Stimulated activated CD8-positive, alpha-beta memory T cell treated with anti-CD3 and anti-CD28 coated beads, Interleukin-4, amount 100 ng/mL, for 4 hours (primary cell): ENCODE measurements at places on chromosomes 7 and 10.

GRCh38 chr7:157513162-157513621 is 176.4 kb downstream of the DNAJB6 start:
- DNase-seq = no peak

GRCh38 chr10:52757773-52758172 is 14.8 kb downstream of the MBL2 start:
- DNase-seq = no peak

- no peak for DNase-seq
Observed at GRCh38 chr7:2617325-2617905, 14.4 kb upstream of the TTYH3 start.

DNA sequence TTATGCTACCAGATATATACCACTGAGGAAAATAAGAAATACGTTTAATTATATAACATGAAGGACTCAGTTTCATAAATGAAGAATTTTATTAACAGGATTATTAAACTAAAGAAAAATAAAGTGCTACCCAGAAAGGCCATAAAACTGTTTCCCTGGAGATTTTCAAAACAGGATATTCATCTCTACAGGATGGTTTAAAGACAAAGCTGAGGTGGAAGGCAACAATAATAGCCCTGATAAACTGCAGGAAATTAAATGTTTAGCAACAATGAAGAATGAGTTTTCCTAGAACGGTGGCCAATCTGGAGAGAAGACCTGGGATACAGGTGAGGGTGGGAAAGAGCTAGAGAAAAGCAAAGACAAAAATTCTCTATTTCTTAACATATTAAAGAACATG is 11.9 kb downstream of the RHEB start:
- DNase-seq = no peak

DNA sequence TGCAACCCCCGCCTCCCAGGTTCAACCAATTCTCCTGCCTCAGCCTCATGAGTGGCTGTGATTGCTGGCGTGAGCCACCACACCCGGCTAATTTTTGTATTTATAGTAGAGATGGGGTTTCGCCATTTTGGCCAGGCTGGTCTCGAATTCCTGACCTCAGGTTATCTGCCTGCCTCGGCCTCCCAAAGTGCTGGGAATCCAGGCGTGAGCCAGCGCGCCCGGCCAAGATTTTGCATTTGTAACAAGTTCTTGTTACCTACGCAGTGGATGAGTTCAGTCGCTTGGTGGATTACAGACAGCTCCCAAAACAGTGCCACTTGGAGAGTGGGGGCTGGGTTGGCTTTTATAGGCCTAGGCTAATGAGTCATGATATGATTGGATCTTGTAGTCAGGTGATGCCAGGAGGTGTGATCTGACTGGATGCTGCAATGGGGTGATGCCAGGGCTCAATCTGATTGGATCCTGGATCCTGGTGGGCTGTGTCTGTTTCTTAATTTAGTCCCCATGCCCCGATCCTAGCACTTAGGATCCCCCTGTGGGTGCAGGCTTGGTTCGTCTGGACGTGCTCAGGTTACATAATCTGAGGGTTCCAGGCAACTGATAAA is 20.3 kb downstream of the SBDS start:
- no peak for DNase-seq

DNA sequence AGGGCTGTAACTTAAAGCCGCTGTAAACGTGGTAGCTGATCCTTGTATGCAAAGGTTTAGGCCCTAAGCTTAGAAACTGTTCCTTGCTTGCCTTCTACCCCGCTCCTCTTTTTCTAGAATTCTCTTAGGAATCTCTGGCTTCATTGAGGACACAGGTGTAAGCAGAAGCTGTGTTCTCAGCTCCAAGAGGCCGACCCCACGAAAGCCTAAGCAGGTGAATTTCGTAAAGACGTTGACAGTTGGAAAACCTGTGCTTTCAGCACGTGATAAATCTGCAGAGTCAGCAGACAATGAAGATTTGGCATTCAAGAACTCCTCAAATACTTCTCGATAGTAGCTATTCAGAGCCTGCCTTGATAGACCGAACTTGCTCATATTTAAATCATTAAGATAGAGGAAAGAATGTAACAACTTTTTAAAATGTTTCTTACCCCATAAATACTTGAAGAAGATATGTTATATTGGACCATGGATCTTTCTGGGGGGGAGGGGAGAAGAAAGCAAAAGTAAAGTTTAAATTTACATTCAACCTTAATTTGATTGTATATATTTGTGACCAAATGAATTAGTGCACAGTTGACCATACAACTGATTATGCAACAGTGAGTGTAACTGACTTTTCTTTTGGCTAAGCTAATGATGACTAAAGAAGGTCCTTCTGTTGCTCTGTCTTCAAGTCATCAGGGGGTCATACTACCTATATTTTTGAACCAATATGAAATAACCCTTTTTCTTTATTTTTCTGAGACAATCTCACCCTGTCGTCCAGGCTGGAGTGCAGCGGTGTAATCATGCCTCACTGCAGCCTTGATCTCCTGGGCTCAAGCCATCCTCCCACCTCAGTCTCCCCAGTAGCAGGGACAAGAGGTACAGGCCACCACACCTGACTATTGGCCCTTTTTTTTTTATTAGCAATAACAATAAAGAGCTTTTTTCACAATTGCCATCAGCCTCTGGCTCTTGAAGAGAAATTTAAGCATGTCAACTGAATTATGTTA is 1.2 kb upstream of the GDI2 start:
- DNase-seq = no peak

DNA sequence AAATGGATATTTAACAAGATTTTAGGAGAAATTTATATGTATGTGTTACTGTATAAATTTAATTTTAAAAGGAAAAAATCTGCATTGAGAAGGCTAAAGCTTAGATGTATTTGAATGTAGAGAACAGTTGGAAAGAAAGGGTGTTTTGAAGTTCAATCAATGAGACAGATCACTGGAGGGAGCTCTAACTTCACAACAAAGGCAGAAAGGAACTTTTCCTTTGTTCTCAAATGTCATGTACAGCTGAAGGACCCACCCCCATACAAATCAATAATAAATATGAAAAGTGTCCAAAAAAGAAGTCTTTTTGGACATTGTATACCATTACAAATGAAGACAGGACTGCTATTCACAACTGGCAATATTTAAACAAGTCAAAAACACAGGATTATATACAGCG is 403.4 kb downstream of the DNAJB9 start:
- DNase-seq = no peak

DNA sequence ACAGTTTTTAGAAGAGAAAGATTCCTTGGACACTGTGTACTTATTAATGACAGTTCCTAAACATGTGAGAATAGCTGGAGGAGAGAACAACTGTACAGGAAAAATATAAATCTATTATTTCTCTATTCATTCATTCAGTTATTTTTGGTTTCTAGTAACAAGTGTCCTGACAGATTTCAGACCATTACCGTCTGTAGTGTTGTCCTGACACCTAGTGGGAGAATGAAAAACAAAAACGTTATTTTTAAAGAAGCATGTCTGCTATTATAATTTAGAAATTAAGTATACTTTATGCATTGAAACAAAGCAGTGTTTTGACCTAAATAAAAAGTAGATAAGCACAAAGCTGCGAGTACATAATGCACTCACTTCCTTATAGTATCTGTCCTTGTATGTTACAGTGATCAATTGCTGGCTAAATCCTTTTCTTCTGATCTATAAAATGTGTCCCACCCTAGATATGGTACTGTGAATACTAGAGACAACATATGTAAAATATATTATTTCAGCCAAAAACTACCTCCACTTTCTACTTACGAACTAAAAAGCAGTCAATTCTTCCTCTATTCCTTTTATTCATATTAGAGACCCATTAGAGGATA is 575.6 kb downstream of the ARL4A start:
- no peak for DNase-seq

DNA sequence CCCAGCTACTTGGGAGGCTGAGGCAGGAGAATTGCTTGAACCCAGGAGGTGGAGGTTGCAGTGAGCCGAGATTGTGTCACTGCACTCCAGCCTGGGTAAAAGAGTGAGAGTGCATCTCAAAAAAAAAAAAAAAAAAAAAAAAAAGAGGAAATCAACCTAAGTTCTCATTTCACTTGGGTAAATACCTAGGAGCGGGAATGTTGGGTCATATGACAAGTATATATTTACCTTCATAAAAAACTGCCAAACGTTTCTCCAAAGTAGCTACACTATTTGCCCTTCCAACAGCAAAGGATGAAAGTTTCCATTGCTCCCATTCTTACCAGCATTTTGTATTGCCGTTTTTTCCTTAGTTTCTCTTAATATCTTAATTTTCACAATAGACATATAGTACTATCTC is 9.8 kb downstream of the P4HA1 start:
- DNase-seq = no peak

GRCh38 chr7:6650521-6651011 is 13.4 kb downstream of the ZNF316 start:
- DNase-seq = no peak

DNA sequence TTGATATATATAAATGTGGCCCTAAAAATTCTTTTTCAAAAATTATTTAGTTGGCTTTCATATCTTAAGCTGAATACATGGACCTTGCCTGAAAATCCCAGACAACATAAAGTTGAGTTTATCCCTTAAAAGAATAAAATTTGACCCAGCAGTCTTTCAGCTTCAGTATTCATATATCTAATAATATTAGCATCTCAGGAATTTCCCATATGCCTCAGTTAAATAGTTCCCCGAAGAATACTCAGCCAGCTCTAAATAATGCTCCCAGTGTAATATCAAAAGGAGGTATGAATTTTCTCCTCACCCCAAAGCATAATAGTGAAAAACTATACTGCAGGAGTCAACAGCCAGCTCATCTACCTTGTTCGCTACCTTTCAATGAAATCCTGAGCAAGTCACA is 145.9 kb downstream of the CTNNA3 start:
- no peak for DNase-seq

DNA sequence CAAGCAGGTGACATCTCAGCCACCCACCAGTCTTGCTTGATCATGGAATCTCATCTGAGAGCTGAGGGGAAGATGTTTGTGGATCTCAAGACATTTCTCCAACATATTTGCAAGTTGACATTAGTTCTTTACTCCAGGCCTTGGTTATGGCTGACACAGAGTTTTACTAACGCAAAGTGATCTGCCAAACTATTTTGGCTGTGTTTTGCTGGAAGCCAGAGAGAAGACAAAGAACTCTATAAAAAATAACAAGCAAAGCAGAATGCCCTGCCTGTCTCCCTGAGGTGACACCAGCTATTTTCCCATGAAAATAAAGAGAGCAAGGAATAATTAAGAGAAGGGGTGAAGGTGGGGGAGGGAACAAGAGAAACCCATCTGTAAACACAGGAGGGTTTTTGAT is 286.4 kb downstream of the WDR11 start:
- no peak for DNase-seq
